ENCODE measurements at places on chromosomes 6 and 20.

GRCh38 chr6:125414507-125414906, 112.7 kb upstream of the HDDC2 start:
- DNase-seq, result no peak

GRCh38 chr6:5782783-5783547, 223.8 kb downstream of the NRN1 start:
- DNase-seq, result no peak

DNA sequence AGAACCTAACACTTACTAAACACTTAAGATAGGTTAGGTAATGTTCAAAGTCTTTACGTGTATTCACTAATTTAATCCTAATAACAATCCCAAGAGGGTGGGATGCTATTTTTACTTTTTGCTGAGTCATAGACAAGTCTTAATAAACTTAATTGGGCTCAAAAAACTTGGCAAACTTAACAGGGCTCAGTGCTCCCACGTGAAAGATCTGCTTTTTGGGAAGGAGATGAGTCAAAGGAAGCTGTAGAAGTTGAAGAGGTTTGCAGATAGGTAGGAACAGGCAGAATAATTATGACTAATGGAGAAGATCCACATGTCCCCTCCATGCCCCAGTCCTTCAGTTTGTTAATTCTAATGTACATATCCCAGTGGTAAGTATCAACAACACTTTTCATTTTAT, 44.5 kb upstream of the STMND1 start:
- DNase-seq, result no peak

DNA sequence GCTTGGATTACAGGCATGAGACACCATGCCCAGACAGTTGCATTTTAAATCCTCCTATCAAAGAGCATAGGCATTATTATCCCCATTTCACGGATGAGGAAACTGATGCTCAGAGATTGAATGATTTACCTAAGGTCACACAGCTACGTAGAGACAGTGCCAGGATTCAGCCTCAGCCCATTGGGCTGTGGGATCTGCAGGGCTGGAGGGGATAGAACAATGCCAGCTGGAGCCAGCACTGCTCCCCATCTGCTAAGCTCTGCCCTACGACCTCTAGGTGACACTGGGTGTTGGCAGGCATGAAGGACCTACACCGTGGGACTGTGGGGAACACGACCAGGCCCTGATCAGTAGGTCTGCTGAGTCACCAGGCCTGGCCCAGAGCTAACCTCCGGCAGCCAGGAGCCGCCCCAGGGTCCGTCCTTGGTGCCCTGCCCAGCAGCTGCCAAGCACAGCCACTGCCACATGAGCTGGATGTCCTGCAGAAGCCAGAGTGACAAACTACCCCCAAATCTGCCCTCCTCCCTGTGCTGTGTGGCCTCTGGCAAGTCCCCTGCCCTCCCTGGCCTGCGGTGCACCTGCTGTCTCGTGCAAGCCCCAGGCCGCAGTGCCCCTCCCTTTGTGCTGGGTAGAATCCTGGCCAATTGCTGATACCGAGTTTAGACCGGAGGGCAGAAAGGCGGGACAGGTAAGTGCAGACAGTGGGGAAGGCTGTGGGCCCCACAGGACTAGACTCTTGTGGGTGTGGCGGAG, 47.6 kb upstream of the PTGIS start:
- no peak for DNase-seq

- no peak for DNase-seq
These were observed 234.2 kb downstream of the BCKDHB start for GRCh38 chr6:80340686-80341085.

GRCh38 chr6:70415247-70415646, 1.9 kb downstream of the FAM135A start:
- DNase-seq, result no peak

- no peak for DNase-seq
These were observed 932.7 kb downstream of the TFAP2A start for GRCh38 chr6:9482030-9482738.

DNA sequence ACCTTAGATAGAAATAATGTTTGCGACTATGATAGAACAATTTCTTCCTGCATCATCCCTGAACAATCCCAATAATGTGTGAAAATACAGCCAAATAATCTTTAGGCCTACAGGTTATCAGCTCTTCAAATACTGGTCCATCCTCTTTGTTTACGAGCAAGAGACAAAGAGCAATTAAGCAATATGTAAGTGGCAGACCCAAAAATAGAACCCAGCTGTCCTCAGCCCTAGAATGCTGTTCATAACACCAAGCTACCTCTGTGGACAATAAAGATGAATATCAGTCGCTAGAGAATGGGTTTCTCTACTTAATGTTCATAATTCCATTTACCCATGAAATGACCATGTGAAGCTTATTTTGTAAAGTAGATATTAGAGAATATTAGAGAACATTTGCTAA, 28.4 kb upstream of the OSTM1 start:
- no peak for DNase-seq

DNA sequence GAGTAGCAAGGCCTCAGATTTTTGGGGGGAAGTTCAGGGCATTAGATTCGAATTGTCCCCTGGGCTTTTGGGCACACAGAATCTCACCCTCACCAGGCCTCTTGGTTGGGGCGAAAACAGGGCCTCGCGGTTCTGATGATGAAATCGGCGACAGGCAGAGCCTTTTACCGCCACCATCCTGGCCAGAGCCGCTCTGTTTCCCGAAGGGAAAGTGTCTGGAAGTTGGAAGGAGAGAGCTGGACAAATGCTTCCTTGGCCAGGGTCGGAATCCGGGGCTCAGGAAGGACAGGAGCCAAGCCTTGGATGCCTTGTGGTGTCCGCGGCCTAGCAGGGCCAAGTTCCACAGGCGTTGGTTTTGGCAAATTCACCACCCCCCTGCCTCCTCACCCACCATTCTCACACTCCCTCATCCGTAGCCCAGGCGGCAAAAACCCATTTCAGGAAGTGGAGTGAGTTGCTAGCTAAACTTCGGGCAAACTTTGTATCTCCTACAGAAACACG, 3.5 kb upstream of the TFAP2A start:
- DNase-seq, result no peak

DNA sequence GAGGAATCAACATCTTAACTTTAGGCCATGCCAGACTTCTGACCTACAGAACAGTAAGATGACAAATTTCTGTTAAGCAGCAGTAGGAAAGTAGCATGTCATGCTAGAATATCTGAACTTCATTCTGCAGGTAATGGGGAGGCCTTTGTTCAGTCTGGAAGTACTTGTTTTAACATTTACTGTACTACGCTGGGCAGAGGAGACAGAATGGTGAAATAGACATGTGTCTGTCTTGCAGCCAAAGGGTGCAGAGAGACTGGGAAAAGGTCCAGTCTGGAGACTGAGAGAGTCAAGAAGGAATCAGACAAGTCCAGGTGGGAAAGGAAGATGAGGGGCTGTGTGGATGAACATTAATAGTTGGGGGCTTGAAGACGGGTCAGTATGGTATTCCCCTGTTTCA, 17.5 kb upstream of the ZBTB2 start:
- DNase-seq, result no peak
